ENCODE measurements at places on chromosomes 2 and 18.
A peak's percentile ranks its signal among the peaks of the same experiment; 100 is the strongest.

DNA sequence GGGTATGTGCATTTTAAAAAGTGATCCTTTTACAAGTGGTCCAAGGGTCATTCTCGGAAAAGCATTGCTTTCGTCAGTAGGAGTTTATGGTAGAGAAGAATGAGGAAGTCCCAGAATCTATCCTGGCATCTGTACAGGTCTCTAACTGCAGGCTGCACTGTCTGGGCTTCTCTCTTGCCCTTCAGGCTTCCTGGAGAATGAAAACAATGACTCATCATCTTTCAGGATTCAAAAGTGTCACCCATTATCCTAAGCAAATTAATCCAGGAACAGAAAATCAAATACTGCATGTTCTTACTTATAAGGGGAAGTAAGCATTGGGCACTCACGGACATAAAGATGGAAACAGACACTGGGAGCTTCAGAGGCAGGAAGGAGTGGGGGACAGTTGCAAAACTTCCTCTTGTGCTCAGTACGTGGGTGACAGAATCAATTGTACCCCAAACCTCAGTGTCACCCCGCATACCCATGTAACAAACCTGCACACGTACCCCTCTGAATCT is 60.2 kb upstream of the TXNDC2 start:
- DNase-seq = peak; percentile 82

DNA sequence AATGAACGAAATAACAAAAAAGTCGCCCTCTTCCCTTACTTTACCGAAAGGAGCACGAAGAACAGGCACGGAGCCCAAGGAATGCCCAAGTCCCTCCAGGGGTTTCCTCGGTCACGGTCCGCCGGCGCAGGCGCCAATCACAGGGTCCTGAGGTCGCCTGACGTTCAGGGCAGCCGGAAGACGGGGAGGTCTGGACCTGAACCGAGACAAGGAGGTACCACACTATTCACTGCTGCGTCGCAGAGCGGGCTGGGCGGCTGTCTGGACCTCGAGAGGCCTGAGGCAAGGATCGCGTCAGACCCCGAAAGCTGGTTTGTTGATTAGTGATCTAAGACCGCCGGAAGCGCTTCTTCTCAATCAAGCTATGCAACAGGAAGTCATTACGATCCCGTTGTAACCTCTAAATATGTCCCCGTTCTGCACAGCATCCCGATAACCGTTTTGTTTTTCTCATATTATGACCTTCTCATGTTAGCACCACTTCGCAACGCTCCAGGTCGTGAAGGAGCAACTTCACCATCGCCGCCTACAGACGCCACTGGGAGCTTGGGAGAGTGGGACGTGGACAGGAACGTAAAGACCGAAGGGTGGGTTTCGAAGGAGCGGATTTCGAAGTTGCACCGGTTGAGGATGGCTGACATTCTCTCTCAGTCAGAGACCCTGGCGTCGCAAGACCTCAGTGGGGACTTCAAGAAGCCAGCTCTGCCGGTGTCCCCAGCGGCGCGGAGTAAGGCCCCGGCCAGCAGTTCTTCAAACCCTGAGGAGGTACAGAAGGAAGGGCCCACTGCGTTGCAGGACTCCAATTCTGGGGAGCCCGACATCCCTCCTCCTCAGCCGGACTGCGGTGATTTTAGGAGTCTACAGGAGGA is at the start of the genes SLC4A1AP and SUPT7L:
TSS of gene SLC4A1AP (plus strand) at position 605 of the 869 bp plus-strand sequence. CDS start at position 631, 26 bp downstream.
TSS of gene SUPT7L (minus strand) at position 330 of the 869 bp plus-strand sequence. CDS start 1,422 bp downstream, outside the sequence.
- peak; percentile 69 for DNase-seq

- DNase-seq = no peak
Observed at GRCh38 chr2:189763908-189764661, 1.5 kb upstream of the OSGEPL1 start.

- DNase-seq = peak; percentile 39
Observed at GRCh38 chr2:1553671-1554295, 140.5 kb downstream of the TPO start.

GRCh38 chr18:35682281-35682867 is 100.8 kb downstream of the GALNT1 start:
- DNase-seq = no peak

GRCh38 chr2:228140934-228141528 is 40.5 kb downstream of the SPHKAP start:
- no peak for DNase-seq

DNA sequence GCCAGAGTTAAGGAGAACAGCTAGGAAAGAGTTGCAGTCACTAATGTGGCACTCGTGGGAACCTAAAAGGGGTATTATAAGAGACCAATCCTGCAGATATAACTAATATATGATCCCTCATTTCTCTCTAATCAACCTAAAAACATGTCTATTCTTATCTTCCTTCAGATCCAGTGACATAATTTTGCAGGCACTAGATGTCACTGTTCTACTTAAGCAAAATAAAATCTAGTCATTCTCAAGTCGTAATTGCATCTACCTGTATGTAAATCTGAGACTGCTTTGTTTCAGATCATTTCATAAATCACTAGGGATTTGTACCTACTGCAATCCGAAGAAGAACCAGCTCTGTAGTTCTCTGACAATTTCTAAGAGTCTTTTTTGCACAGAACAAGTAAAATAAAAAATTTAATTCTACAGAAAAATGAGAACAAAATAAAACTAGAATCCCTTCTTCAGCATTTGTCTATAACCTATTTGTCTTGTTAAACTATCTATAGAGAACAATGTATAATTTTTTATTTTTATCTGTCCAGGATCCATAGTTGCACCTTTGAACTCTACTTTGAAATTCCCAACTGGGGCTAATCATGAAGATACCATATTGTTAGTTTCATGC is 56.5 kb upstream of the ERBB4 start:
- DNase-seq = no peak

- no peak for DNase-seq
Observed at GRCh38 chr2:228527197-228527881, 345.9 kb upstream of the SPHKAP start.

GRCh38 chr2:66580166-66581049 is 145.5 kb downstream of the MEIS1 start:
- DNase-seq = no peak

DNA sequence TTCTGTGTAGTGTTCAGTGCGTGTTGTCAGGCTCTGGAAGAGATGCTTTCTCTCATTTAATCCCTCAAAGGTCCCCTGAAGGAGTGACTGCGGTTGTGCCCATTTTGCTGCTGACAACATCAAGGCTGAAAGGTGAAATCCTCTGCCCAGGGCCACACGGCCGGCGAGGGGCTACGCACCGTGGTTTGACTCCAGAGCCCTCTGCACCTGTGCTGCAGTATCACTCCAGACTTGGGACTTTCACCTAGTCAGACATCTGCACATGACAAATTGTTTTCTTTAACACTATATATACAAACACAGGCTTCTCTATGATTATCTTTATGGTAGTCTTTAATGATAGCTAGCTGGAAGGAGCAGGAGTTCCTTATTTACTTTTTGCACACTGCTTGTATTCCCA is 90.2 kb downstream of the ARMC9 start:
- DNase-seq = no peak

DNA sequence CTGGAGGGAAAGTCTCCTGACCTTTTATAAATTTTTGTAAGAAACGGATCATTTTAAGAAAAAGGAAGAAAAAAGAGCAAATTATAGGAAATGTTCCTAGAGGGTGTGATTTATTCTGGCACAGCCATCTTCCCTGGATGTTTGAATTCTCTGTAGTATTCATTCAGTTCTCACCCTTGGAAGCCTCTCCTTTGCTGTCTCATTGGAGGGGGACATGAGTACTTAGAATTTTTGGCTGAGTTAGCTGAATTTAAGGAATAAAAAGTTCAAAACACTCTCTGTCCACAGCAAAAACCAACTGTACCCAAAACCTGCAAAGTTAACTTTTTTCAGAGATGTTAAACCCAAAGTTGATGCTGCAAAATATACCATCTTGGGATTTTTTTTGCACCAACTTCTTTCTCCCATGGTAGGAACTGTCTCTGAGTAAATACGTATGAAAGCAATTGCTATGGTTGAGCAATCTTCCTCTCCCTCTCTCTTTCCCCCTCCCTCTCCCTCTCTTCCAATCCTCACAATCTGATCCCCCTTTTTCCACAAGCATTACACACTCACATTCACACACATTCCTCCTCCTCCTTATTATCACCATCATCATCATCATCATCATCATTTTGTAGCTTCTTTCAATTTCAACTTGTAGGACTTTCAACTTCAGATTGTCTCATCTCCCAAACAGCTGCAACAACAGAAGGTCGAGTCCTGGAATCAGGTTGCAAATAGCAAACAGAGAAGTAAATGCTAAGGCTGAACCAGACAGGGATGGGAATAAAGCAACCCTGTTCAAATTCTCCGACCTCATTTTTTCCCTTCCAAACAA is 183.7 kb downstream of the GFPT1 start:
- no peak for DNase-seq

DNA sequence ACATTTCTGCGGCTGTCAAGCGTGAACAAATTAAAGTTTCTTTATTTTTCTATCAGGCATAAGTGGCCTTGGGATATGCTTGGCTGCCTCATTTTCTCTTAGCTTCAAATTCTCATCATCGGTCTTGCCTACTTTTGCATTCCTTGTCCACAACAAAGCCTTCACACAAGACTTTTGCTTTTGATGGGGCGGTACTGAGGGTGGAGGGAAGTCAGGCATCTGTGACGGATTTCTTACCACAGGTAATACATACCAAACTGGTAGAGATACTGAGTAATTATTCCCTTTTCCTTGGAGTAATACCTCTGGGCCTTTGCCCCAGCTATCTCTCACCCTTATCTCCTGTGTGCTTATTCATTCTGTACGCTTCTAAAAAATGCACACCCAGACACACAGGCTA is 468.3 kb upstream of the RGPD4 start:
- no peak for DNase-seq

- no peak for DNase-seq
Observed at GRCh38 chr18:9135081-9135911, 1.3 kb upstream of the ANKRD12 start.

GRCh38 chr2:88159955-88160415 is 10.2 kb upstream of the THNSL2 start:
- DNase-seq = peak; percentile 67

DNA sequence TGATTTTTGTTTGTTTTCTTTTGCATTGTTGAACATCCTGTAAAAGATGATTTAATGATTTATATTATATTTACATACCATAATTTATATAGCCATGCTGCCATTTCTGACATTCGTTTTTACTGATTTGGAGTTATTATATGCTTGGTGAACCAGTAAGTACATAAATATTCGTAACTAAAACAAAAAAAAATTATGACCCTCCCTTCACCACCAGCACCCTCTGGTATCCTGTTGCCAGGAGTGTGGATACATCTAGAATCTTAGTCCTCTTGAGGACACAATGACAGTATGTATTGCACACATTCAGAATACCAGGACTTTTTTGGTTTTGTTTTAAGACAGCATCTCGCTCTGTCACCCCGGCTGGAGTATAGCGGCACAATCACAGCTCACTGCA is 43.9 kb upstream of the B3GNT7 start:
- DNase-seq = no peak

DNA sequence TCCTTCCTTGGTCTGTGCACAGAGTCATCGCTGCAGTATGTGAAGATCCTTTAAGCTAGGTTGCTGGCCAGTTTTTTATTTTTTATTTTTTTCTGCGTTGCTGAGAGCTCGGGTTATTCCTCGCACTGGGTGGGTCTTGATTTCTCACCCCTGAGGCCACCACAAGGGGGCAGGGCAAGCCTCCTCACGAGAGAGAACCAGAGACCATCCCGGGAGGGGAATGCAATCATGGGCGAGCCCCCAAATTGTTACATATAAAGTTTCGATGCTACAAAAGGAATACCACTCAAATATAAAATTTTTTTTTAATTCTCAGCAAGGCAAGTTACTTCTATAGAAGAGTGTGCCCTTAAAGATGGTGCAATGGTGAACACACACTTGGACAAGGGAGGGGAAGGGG is 24.9 kb downstream of the HTR2B start:
- no peak for DNase-seq

DNA sequence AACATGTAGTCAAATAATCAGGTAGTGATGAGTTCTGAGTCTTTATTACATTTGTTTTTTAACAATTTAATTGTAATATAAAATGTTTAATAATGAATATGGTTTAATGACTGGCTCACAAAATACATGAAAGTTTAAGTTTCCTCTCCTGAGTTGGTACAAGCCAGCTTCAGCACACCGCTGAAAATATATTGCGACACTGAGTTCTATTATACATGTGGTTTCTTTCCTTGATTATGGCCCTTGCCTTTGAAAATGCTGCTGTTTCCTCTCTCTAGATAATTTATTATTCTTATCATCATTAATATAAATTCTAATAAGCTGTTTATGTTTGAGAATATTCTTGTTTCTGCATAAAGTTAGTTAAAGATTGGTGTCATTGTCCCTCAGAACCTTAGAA is 249.3 kb downstream of the PARD3B start:
- DNase-seq = no peak

- no peak for DNase-seq
Observed at GRCh38 chr2:138893746-138894145, 113.6 kb upstream of the NXPH2 start.

- DNase-seq = peak; percentile 33
Observed at GRCh38 chr2:74554820-74555531, 456 bp downstream of the DOK1 start.

DNA sequence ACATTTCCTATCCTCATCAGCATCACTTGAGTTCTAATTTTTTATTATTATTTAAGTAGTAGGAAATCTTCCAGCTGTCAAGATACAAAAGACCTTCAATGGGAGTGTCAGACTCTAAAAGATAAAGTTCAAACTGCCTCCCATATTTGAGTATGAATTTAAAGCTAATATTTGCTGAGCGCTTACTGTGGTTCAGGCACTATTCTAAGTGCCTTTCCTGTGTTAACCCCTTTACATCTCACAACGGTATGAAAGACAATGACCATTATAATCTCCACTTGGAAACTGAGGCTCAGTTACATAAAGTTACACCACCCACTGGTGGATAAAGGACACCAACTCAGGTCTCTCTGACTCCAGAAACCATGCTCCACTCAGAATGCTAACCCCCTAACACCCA is 39.9 kb downstream of the RAB6C start:
- DNase-seq = no peak

DNA sequence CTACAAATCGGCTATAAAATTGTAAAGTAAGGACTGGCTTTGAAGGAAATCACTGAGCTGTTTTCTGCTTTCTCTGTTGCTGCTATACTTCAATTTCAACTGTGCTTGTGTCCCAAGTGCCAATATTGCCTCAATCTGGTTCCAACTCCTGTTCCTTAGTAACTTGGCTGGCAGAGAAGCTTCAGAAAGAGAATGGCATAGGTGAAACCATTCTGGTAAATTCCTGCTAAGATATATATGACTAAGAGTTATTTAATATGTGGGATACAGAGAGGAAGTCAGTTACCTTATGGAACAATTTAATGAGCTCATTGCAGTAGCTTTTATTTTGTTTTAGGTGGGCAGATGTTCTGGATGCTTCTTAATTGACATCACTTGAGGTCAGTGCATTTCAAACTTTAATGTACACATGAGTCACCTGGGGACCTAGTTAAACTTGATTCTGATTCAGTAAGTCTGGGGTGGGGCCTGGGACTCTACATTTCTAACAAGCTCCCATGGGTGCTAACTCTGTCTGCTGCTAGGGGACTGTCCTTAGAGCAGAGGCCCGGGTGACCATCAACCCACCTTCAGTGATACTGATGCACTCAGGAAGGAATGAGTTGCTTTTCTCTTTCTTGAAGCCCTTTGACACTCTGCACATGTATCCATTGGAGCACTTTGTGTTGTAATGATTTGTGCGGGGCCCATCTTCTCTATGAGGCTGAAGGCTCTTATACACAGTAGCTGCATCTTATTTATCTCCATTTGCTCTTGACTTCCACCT is 47.6 kb downstream of the LIPG start:
- no peak for DNase-seq

Data from mucosa of gallbladder (tissue), 1 donor.